ENCODE measurements at places on chromosomes 6 and 20. TPM values are rescaled to one million over a fixed set of nuclear protein-coding genes. Genes with fewer than 3 reads are reported as not detected.

DNA sequence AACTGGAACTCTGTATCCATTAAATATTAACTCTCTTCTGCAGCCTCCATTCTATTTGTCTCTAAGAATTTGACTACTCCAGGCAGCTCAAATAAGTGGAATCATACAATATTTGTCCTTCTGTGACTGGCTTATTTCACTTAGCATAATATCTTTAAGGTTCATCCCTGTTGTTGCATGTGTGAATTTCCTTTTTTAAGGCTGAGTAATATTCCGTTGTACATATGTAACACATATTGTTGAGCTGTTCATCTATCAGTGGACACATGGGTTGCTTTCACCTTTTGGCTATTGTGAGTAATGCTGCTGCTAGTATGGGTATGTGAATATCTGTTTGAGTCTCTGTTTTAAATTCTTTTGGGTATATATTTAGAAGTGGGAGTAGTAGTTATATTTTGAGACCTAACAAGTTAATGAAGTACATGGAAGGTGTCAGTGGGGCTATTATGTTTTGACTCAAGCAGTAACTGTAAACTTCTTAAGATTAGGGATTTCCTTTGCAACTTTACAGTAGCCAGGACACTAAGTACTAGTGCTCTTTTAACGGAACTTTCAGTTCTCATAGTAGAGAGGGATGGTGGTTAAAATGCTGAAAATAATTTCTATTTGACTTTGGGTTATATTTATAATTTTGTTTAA is 29.7 kb upstream of the TMEM217 start:
- no peak for DNase-seq

DNA sequence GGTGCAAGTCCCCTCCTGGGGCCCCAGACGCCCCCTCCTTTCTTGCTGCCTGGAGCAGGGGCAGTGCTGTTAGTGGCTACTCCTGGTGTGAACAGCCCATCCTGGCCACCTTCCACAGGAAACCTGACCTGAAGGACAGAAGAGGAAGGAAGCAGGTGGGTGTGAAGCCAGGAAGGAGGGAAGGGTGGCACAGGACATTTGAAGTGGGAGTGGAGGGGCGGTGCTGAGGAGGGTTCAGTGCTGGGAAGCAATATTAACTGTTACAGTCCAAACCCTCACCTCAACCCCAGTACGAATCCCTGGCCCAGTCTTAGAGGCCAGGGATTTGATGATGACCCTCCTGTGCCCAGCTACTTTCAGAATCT is 766 bp downstream of the PRICKLE4 start:
- no peak for DNase-seq

DYNLT2 gene
- 2.3 TPM for total RNA-seq

CDSN gene
- not detected for total RNA-seq

DNA sequence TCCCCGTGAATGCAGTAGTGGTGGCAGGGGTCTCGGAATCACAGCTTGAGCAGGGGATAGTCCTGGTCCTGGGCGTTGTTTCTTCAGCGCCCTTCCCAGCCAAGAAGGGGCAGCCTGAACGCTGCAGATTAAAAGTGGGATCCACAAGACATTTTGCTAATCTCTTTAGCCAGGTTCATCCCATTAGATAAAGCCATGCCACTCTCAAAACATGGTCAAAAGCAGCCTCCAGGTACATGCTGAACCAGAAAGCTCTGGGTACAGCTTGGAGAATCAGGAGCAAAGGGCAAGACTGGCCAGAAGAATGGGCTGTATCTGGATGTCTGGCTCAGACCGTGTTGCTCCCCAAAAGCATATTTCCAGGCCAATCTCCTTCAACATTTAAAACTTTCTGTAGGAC is at the start of gene PRPH2:
PRPH2 (minus strand) TSS at position 101 of the 400 bp plus-strand sequence. CDS start 263 bp downstream, outside the sequence.
- DNase-seq: no peak

GRCh38 chr6:105243487-105243886 is 63.7 kb upstream of the POPDC3 start:
- no peak for DNase-seq

TEAD3 gene
- 2.4 TPM for total RNA-seq

POPDC3 gene
- not detected for total RNA-seq

- no peak for DNase-seq
Measured at GRCh38 chr6:165417278-165417865, 108.0 kb upstream of the C6orf118 start.

DNA sequence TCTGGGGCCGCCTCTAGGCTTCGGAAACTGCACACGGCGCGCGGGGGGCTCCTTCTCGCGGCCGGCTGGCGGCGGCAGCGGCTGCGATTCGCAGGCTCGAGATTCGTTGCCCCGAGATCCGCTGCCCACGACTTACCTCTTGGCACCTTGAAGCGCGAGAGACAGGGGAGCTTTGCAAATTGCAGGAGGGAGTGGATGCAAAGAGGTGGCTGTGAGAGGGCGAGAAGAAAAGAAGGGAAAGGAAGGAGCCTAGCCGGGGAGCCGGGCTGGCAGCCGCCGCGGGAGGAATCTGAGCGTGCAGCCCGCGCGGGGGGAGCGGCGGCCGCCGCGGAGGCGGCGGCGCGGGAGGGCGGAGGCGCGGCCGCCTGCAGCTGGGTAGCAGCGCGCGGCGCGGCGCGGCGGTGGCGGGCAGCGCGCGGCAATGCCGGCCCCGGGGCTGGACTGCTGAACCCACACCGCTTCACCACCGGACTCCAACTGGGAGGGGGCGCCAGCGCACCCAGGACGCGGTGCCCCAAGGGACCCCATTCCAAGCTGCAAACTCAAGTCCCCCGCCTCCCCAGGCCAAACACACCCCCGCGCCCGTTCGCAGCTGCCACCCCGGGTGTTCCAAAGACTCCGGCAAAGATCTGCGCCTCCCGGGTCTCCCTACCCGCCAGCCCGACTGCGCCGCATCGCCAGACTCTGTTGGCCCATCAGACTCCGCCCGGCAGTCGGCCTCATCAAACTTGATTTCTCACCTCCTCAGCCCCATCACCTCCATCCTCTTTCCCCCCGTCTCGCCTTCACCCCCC is 44.2 kb upstream of the SUPT3H start:
- peak; percentile 62 for DNase-seq

Measured in activated naive CD4-positive, alpha-beta T cell treated with anti-CD3 and anti-CD28 coated beads, Interleukin-2, amount 50 U/mL, for 72 hours (primary cell).